Tibial nerve (tissue), 4 donors: ENCODE measurements at places on chromosomes 2 and 18. TPM values are rescaled to one million over a fixed set of nuclear protein-coding genes. Genes with fewer than 3 reads are reported as not detected.

Gene PSD4
- total RNA-seq = 8.7 TPM

Gene GLI2
- 9.8 TPM for total RNA-seq

Gene VWC2L
- not detected for total RNA-seq

Gene CCDC93
- total RNA-seq = 27.4 TPM

Gene PRLH
- not detected for total RNA-seq

DNA sequence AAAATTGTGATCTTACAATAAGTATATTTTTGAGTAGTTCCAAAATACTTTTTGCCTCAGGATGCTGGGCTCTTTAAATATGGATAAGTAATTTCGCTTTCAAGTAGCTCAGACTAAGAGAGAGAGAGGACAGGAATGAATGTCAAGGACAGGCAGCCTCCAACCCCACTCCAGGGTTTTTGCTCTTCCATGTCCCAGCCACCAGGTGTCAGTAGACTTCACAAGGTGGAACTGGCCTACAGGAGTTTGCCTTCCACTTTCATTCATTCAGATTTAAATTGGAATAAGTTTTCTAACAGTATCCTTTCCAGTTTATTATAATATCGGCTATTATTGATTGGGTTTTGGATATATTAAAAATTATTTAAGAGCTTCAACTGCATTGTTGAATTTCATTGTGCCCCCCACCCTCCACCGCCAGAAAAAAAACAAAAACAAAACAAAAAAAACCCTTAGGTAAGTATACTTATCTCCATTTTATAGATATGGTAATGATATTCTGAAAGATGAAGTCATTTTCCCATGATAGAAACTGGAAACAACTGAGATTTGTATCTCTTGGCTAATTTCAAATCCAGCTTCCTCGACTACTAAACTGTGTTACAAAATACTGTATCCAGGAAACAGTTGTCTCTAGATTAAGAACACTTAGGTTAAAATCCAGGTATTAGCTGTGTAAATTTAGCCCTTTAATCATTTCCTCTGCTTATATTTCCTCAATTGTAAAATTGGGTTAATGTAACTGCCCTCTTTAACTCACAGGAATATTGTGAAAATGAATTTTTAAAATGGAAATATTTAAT, 793.1 kb downstream of the ERBB4 start:
- peak; percentile 7 for DNase-seq

- no peak for DNase-seq
These were observed 69.3 kb downstream of the ALPK2 start for GRCh38 chr18:58559427-58560186.

- no peak for DNase-seq
These were observed 234.2 kb upstream of the SPOPL start for GRCh38 chr2:138267161-138267901.

DNA sequence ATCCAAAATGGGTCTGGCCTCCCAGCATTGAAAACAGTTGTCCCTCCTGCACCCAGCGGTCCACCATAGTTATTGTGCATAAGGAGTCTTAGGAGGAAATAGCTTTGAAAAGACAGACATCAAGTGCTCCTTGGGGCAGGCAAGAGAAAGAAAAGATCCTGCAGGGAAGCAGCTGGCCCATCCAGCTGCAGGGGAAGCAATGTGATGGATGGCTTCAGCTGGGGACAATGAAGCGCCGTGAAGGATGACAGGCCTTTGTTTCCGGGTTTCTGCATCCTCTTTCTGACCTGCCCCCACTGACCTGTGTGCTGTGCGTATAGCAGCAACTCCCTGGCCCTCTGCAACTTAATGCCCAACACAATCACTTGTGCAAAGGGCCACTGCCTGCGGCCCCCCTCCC, 142.9 kb upstream of the NCKAP5 start:
- DNase-seq = no peak

DNA sequence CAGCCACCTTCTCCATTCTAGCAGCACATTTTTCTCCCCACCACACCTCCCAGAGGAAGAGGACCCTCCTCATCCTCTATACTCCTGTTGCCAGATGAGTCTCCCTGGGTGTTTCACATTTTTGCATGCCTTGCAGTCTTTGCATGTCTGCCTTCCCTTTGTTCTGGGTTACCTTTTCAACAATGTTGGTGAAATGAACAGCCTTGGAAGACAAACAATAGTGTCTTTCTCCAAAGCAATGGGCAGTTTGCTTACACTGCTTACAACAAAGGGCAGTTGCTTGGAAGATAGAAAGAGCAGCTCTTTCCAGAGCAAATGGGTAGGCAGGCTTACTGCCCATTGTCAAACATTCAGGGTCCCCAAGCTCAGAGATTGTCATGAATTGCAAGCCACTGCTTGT, 14.5 kb upstream of the SEH1L start:
- no peak for DNase-seq

DNA sequence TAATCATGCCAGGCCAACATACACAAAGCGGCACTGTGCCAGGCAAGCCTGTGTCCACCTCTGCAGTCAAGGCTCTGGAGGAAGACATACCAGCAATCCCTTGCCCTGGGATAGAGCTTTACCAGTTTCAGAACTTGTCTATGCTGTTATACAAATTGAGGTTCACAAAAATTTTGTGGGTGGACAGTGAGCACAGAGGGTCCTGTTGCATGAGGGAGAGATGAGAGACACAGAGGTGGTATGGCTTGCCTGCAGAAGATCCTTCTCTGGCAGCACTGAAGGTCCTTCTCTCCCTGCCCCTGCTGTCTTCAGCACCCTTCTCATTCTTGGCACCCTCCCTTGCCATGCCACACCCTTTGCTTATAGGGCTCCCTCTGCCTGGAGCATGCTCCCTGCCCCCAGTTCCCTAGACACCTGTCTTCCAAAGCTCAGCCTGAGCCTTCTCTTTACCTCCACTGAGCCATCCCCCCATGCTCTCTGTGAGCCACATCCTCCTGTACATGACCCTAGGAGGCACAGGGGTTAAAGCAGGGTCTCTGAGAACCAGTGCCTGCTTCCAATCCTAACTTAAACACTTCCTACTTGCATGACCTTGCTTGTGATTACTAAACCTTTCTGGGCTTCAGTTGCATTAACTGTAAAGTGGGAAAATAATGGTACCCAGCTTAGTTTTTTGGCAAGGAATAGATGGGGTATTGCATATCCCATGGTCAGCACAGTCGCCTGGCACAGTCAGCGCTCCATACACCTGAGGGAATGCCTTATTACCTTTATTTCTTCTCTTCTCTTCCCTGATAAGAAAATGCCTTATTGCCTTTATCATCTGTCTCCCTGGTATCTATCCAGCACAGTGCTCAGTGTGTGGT, 857 bp downstream of the FABP1 start:
- DNase-seq = no peak

GRCh38 chr18:30730915-30731314, 311.6 kb downstream of the DSC3 start:
- DNase-seq = no peak

DNA sequence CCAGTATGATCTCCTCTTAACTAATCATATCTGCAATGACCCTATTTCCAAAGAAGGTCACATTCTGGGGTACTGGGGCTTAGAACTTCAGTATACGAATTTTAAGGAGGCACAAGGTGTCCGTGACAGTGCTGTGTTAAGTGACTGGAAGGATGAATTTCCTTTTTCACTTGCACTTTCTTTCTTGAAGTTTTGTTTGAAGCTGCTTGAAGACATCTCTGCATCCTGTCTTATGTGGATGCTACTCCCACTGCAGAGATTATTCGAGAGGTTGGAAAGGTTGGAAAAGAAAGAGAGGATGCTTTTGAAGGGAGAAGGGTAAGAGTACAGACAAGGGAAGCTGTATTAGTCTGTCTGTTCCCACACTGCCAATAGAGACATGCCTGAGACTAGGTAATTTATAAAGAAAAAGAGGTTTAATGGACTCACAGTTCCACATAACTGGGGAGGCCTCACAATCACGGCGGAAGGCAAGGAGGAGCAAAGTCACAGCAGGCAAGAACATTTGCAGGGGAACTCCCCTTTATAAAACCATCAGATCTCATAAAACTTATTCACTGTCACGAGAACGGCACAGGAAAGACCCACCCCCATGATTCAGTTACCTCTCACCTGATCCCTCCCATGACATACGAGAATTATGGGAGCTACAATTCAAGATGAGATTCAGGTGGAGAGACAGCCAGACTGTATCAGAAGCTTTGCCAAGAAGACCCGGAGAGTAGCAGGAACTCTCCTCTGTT, 3.6 kb upstream of the RNF144A start:
- DNase-seq = no peak

DNA sequence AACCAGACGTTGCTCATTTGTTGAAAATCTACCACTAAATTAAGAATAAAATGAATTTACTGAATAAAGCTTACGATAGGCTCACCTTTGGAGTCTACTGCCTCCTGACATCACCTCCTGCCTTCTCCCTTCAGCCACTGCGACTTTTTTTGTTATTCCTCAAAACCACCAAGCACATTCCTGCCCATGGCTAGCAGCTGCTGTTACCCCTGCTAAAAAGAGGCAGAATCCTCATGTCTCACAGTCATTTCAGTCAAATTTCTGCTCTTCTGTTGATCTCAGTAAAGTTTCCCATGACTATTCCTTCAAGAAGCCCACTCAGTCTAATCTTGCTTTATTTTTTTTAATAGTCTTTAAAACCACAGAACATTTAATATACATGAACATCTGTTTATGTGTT, 40.8 kb upstream of the ANKRD62 start:
- DNase-seq = no peak

DNA sequence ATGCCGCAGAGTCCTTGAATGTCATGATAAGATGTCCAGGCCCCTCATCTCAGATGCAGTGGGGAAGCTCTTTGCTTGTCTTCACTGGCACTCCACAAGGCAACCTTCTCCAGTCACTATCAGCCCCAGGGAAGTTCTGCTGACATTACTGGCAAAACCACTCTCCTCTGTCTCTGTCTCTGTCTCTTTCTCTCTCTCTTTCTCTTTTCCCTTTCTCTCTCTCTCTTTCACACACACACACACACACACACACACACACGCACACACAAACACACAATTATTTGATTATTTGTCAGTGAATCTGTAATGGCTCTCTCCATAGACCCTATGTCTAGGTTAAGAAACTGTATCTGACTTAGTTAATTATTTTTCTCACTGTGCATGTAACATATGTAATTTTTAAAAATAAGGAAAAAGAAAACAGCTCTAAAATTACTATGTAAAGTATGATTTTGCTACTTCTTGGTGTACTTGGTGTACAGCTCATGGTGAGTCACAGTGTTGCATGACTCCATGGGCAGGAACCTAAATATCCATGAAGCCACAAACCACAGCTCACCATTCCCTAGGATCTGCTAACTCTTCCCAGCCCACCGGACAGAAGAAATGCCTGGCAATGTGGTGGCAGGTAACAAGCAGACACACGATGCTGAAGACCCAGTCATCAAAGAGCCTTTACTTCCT, 594.9 kb upstream of the ID2 start:
- DNase-seq = no peak

DNA sequence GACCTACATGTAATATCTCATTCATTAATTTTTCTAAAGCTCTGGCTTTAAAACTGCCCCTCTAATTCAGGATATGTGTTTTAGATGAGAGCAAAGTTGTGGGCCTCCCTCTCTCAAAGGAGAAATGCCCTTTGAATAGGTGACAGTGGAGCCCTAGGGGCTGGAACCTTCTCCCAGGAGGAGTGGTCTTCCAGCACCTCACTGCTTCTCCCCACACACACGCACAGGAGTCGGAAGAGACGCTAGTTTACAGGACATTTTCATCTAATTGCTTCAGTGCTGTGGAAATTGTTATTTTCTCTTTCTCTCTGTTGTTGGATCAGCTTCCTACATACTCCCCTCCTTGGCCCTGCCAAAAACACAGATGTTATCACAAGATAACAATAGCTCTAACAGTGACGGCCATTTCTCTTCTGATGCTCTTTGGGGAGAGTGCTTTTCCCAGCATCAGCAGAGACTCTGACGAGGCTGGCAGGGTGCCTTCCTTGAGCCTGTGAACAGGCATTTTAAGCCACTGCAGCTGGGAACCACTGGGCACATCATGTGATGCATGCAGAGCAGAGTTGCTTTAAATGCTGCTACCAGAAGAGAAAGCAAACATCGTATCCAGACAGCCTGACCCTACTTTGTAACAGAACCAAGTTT, 209.4 kb upstream of the SP5 start:
- peak; percentile 59 for DNase-seq

- no peak for DNase-seq
These were observed 879.0 kb downstream of the CBLN2 start for GRCh38 chr18:71665131-71665530.

DNA sequence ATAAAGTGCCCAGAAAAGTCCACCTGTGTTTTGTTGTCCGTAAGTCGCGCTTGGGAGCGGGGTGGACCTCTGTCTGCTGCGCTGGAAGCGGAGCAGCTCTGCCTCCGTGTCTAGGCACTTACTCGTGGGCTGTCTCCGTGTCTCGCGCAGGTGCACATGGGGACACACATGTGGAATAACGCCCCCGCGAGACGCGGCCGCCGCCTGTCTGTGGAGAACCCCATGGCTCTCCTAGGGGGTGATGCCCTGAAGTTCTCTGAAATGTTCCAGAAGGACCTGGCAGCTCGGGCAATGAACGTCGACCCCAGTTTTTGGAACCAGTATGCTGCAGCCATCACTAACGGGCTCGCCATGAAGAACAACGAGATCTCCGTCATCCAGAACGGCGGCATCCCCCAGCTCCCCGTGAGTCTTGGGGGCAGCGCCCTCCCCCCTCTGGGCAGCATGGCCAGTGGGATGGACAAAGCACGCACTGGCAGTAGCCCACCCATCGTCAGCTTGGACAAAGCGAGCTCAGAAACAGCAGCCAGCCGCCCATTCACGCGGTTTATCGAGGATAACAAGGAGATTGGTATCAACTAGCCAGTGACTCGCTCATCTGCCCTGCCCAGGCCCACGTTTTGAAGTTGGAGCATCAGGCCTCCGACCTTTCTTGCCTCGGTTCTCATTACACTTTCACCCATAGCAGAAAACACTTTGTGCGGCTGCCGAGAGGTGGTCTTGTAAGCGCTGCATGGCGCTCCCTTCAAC, 17.3 kb downstream of the SALL3 start:
- DNase-seq = no peak

GRCh38 chr18:70578480-70578879, 289.6 kb downstream of the SOCS6 start:
- DNase-seq = no peak

DNA sequence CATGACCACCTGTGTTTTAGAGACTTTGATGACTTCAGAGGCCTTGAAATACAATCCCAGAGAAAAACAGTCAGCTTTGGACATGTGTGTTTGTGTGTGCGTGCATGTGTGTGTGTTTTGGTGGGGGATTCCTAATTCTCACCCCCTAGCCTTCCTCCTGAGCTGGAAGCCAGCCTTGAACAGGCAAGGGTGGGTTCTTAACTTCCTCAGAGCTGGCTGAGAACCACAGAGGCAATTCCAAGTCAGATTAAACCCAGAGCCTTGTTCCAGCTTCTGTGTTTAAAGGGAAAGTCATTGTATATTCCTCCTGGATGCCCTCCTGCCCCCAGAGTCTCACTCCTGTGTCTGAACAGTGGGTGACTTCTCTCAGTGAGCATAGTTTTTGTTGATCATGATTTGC, 45.2 kb upstream of the MGAT4A start:
- DNase-seq = no peak

DNA sequence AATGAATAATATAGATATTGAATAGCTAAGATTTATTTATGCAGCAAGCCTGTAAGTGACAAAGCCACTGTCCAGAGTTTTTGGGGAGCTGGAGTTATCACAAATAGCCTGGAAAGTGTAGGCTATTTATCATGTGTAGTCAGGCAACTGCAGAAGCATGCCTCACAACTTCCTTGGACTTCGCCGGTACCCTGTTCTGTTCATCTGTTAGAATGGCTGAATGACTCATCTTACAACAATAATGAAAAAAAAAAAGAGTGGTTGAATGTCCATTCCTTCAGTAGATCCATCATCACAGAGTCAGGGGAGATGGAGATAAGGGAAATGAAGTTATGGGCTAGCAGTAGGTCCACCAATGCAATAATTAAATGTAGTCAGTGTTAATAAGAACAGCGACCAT, 24.0 kb upstream of the ATP5MC3 start:
- DNase-seq = no peak

- DNase-seq = no peak
These were observed 78.4 kb upstream of the ATG16L1 start for GRCh38 chr2:233173115-233173514.
